Right renal pelvis (tissue), 4 donors: ENCODE measurements at places on chromosomes 2 and 18. TPM values are rescaled to one million over a fixed set of nuclear protein-coding genes. Genes with fewer than 3 reads are reported as not detected.

PDE1A gene
- polyA plus RNA-seq, result 19.7 TPM

ZAP70 gene
- 1.7 TPM for polyA plus RNA-seq

DCDC2C gene
- polyA plus RNA-seq, result 0.27 TPM

ANKRD53 gene
- 0.47 TPM for polyA plus RNA-seq

SERTAD2 gene
- polyA plus RNA-seq, result 23.4 TPM

LGALSL gene
- polyA plus RNA-seq, result 49.3 TPM

ZBTB7C gene
- polyA plus RNA-seq, result 14.8 TPM

ICOS gene
- polyA plus RNA-seq, result not detected

MYO7B gene
- polyA plus RNA-seq, result 17.7 TPM

LRATD1 gene
- polyA plus RNA-seq, result 18.8 TPM

DQX1 gene
- 0.19 TPM for polyA plus RNA-seq

RAB27B gene
- 5.3 TPM for polyA plus RNA-seq

DNA sequence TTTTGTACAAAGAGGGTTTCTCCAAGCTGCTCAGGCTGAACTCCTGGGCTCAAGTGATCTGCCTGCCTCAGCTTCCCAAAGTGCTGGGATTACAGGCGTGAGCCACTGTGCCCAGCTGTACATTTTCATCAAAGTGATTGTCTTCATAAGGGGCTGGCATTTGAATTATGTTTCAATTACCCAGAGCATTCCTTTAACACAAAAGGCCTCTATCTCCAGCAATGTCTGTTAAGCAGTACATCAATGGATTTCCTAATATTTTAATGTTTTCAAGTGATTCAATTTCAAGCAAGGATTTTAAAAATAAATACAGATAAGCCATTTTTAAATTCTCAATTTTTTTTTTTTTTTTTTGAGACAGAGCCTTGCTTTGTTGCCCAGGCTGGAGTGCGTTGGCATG is 50.9 kb upstream of the AP1S3 start:
- no peak for DNase-seq

DNA sequence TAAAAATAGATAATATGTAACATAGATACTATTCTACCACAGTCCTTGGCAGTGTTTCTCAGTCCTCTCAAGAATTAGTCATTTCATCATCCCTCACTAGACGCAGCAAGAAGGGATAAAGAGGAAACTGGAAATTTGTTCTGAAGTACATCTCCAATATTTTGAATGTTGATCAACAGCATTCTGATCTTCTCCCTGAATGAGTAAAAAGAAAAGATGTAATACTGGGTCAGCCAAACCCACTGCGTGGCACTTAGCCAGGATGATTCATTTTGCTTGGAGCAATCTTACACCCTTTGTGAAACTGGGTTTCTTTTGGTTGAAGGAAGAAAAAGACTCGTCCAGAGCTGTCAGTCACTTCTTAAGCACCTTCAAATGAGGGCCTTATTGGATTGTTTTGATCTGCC is 54.1 kb downstream of the TAF1B start:
- DNase-seq, result no peak

GRCh38 chr18:54684784-54685183 is 93.7 kb downstream of the DYNAP start:
- peak; percentile 14 for DNase-seq

DNA sequence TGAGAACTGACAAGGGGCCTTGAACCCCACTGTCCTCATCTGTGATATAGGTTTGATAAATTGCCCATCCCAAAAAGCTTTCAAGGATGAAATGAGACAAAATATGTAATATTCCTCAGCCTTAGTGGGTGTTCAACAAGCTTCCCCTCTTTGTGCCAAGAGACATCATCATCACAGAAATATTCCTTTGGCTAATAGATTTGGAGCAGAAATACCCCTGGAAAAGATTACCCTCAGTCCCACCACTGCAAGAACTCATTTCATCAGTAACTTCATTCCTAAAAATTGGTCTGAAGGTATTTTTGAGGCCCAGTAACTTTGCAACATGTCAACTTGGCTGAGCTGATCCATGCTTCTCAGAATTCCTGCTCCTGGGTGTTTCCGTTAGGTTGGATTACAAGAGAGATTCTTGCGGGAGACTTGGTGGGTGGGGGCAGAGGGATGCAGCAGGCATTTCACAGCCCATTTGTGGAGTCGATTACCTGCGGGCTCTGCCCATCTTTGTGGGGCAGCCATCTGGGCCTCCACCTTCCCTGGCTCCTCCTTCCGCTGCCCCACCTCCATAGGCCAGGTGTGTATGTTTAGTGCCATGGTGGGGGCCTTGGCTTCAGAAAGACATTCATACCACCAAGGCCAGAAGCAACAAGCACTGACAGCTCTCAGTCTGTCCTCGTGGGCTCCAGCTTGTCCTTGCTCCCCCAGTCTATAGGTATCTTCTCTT is 263.9 kb downstream of the GLI2 start:
- no peak for DNase-seq

GRCh38 chr2:79271456-79271855 is 111.9 kb upstream of the REG3A start:
- DNase-seq, result no peak

DNA sequence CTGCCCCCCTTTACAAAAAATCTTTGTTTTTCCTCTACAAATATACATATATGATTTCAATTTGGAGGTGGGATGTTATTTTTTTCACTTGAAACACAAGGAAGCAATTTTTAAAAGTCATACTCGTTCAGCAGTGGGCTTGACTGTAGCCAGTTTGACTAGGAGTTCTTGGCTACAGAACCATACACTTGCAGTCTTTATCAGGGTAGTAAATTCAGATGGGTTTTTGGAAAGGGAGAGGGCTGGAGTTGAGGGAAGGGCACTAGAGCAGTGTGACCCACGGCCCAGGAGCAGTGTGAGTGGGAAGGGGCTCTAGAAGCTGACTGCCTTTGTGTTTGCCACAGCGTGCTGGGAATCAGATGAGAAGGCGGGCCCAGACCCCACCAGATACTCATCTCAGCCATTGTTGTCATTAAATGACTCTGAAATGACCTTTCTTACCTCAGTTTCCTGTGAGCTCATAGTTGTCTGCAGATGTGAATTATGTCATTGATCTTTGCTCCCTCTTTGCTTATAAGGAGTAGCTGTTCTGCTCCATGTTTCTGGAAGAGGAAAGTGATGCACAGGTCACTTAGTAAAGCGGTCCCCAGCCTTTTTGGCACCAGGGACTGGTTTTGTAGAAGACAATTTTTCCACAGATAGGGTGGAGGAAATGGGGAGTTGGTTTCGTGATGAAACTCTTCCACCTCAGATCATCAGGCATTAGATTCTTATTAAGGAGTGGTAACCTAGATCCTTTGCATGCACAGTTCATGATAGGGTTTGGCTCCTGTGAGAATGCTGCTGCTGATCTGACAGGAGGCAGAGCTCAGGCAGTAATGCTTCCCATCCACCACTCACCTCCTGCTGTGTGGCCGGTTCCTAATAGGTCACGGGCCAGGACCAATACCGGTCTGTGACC is 116.8 kb downstream of the SPTBN1 start:
- DNase-seq, result no peak

DNA sequence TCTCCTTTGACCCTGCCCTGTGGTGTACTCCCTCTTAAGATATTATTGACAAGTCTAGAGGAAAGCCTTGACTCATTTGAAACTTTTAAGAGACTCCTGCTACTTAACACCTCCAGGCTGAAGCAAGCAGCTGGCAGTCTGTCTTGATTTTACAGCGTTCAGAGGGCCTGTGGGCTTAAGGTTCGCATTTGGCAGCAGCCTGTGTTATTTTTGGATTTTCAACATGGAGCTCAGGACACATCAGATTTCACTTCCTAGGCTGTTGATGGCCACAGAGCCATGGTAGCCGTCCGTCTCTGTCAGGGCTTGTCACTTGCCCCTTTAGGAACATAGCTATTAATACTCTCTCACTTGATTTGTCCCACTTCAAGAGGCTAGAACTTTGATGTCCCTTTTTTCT is 73.6 kb downstream of the VWA3B start:
- no peak for DNase-seq

DNA sequence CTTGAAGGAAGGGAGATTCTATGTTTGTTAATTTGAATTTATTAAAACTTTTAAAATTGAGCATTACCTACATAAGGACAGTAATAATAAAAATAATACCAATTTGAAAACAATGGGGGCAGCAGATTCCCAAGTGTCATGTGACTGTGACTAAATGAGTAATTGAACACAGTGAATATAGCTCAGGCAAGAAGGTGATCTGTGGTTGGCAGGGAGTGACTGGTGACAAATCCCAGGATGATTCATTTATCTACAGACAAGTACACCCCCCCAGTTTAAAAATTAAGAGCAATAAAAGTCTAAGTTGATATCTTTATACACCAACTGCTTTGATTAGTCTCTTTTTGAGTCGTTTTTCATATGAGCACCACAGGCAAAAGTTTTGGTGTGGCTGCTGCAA is 299.5 kb downstream of the ARHGAP15 start:
- no peak for DNase-seq

- no peak for DNase-seq
Measured at GRCh38 chr2:230794497-230794896, 70.2 kb upstream of the ITM2C start.

DNA sequence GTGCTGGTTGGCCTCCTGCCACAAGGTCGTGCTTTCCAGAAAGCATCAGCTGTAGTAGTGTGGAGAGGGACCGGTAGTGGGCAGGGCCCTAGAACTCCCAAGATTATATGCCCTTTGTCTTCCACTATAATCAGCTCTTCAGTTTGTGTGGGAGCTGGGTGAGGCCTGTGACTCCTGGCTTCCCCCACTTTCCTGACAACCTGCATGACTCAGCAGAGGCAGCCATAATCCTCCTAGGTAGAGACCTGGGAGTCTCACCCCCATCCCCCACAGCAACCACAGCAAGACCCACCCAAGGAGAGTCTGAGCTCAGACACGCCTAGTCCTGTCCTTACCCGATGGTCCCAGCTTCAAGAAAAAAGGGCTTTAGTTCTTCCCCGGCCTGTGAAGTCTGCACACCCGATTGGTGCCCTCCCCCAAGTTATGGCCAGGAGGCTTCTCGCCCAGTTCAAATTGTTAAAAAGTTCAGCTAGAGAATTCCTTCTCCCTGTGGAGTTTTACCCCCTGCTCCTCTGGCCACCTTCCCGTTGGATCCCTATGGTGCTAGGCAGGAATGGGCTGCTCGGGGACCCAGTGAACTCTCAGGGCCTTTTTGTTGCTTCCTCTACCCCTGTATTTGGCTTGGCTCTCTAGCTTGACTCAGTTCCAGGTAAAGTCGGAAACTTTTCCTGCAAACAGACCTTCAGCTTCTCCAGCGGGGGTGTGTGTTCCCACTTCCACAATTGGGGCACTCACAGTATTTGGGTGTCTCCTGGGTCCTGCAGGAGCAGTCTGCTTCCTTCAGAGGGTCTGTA is 57.8 kb upstream of the FAM237A start:
- no peak for DNase-seq

DNA sequence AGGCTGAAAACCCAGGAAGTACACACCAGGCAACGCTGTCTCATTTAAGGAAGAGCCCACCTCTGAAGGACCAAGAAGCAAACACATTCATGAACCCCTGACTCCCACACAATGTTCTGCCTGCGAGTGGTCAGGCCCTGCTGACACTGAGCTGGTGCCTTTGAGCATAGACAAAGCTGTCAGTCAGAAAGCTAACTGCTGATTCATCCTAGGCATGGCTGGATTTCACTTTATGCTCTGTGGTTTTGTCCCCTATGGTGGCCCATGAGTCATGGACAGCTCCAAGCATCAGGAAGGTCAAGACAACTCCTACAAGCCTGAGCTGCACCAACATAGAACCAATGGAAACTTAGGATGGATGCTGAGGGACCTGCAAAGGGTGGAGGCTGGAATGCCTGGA is 78.9 kb downstream of the UXS1 start:
- DNase-seq, result no peak

GRCh38 chr2:10550206-10551001 is 102.3 kb upstream of the ODC1 start:
- DNase-seq, result no peak

DNA sequence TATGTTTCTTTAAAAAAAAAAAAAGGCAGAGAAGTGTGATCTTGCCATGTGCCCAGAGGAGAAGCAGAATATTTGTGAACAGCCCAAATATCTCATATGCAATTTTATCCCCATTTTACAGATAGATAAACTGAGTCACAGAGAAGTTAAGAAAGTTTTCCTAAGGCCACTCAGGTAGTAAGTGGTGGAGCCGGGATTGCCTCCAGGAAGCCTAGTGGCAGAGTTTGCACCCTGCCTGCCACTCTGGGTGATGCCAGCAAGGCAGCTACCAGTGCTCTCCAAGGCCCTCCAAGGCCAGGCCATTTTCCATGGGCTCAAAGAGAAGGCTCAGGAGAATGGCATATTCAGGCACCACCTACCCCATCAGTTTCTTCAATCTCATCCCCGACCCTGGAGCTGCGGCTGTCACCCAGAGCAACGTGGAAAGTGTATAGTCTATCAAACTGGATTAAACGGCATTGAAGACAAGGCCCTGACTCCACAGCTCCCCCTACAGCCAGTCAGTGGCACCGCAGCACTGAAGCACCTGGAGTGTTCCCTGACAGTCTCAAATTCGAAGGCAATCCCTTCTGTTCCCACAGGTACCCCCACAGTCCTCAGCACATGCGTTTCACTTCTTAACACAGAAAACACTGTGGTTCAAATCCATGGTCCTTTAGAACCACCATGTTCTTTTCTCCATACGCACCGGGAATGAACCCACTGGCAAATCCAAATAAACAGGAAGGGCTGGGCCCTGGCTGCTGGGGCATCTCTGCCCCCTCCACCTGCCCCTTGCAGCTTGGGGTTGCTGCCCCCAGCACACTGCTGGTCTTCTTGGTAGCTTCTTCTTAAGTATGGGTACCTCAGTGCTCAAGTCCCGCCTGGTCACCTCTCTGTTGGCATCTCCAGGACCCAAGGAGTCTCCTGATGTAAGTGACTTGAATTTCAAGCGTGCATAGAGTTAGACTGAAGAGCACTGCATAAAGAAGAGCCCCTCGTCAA is 175.3 kb downstream of the INHBB start:
- no peak for DNase-seq

DNA sequence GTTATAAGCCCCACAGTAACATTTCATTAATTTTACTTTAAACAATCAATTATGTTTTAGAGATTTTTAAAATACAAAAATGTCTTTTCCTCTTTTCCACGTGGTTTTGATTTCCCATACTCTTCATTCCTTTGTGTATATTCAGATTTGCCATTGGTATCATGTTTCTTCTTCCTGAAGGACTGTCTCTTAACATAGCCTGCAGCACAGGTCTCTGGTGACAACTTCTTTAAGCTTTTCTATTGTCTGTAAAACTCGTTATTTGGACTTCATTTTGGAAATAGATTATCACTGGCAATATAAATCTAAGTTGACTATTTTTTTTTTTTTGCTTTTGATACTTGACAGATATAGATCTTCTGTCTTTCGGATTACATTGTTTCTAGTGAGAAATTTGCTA is 115.2 kb upstream of the KLHL29 start:
- no peak for DNase-seq

GRCh38 chr18:76765649-76766048 is 56.7 kb upstream of the ZNF236 start:
- no peak for DNase-seq

- no peak for DNase-seq
Measured at GRCh38 chr18:25831301-25831701, 259.1 kb downstream of the SS18 start.

- no peak for DNase-seq
Measured at GRCh38 chr2:109304731-109305470, 175.9 kb downstream of the SH3RF3 start.
